ENCODE measurements at places on chromosomes 11 and 22. TPM values are rescaled to one million over a fixed set of nuclear protein-coding genes. Genes with fewer than 3 reads are reported as not detected.

Gene MMP11
- 18.1 TPM for total RNA-seq

Gene MN1
- total RNA-seq = 4.4 TPM

DNA sequence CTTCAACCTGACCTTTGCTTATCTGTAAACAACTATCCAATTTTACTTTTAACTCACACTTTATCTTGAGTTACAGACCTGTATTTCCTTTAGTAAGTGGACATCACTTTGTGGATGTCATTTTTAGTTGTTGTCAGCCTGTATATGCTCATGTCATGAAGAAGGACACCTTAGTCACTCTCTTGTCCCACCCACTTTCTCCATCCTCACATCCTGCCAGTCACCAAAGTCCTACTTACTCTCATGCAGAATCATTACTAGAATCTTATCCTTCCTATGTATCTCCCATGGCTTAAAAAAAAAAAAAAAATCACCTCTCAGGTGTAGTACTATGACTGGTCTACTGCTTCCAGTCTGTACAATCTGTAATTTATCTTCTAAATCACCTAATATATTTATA lies 43.3 kb downstream of the SESN3 start:
- no peak overlapping the region for H3K4me3 ChIP-seq
- no peaks in the 10 kb centered on the region for H3K27me3 ChIP-seq
- H3K36me3 ChIP-seq = peaks cover 6% of the 10 kb centered on the region
- no peak overlapping the region for H3K27ac ChIP-seq

Gene LRRC32
- total RNA-seq = 27.3 TPM

DNA sequence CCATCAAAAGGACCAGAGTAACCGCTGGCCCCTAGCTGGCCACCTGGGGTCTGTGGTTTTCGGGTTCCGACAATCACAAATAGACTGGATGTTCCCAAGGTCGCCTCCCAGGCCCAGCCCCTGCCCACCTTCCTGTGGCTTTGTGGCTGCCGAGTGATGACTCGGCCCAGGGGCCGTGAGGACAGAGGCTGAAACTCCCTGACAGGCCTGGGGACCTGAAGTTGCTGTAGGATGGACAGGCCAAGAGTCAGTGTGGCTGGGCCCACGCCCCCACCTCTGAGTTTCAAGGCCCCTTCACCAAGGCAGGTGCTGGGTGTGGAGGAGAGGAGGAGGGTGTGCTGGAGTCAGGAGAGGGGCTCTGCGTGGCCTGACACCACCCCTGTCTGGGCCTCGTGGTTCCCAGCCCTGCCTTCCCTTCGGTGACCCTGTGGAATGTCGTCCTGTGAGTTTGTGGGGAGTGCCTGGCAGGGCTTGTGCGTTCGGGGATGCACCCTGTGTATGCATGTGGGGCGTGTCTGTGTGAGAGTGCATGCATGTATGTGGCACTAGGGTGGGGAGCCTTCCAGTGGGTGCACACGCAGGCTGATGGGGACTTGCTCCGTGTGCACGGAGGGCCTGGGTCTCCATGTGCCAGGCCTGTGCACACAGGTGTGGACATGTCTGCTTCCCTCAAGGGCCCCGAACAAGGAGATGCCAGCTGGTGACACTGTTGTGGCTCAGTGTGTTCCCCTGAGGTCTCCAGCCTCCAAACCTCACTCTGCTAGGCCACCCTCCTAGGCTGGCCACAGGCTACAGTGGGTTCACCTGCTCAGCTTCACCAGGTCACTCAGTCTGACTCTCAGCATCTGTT lies 8.4 kb upstream of the MGAT3 start:
- no peaks in the 10 kb centered on the region for H3K27me3 ChIP-seq
- no peak overlapping the region for H3K27ac ChIP-seq
- H3K4me1 ChIP-seq = peaks cover 10% of the 10 kb centered on the region
- no peaks in the 10 kb centered on the region for H3K36me3 ChIP-seq
- H3K4me3 ChIP-seq = no peak overlapping the region

DNA sequence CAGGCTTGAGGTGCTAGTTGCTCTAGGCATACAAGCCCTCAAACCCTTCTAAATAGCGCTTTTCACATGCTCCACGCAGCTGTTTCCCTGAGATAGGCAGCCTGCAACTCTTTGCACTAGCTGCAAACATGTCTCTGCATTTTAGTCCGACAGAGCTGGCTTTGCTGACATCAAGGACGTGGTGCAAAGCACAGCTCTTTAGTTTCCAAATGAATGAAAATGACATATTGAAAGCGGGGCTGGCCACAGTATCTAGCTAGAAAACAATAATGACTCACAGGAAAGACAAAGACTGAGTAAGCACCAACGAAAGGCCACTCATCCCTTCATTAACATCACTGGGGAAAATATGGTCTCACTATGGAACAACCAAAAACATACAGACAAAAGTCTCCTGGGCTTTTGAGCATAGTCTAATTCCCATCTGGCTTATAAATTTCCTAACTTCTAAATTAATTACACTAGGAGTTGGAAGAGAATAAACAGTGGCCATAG lies 15.3 kb upstream of the ZC3H12C start:
- H3K4me1 ChIP-seq = peaks cover 21% of the 10 kb centered on the region
- no peak overlapping the region for H3K4me3 ChIP-seq
- no peaks in the 10 kb centered on the region for H3K36me3 ChIP-seq
- no peak overlapping the region for H3K27ac ChIP-seq
- no peak for DNase-seq

GRCh38 chr11:79262221-79262620 lies 178.6 kb downstream of the TENM4 start:
- no peak for DNase-seq
- peak overlapping the region; percentile 46 for H3K27ac ChIP-seq
- H3K27me3 ChIP-seq = no peaks in the 10 kb centered on the region
- H3K4me3 ChIP-seq = no peak overlapping the region

GRCh38 chr11:2419638-2420501 lies 19.3 kb downstream of the TSSC4 start:
- peak; percentile 82 for DNase-seq
- peaks cover 7% of the 10 kb centered on the region for H3K27me3 ChIP-seq
- H3K4me3 ChIP-seq = no peak overlapping the region
- H3K27ac ChIP-seq = no peak overlapping the region

DNA sequence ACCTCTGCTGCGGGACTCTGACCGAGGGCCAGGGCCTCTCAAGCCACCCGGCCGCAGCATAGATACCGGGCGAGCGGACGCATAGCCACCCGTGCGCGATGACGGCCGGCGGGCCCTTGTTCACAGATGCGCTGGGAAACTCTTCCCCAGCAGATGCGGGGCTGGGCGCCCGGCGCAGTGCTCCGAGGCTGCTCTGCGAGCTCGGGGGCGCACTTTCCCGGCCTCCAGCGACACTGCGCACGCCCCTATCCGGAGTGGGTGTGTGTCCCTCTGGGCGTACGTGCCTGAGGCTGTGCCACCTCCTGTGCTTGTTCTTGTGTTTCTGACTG lies 104.7 kb upstream of the E2F8 start:
- peak overlapping the region; percentile 32 for H3K4me3 ChIP-seq
- peaks cover 83% of the 10 kb centered on the region for H3K27me3 ChIP-seq
- no peak overlapping the region for H3K27ac ChIP-seq
- peaks cover 21% of the 10 kb centered on the region for H3K4me1 ChIP-seq
- DNase-seq = no peak

- peaks cover 20% of the 10 kb centered on the region for H3K4me1 ChIP-seq
- H3K27me3 ChIP-seq = peaks cover 32% of the 10 kb centered on the region
- no peak overlapping the region for H3K27ac ChIP-seq
- no peaks in the 10 kb centered on the region for H3K36me3 ChIP-seq
These were observed 3.2 kb upstream of the GNAZ start for GRCh38 chr22:23067023-23067650.

All from heart right ventricle (tissue), 16 donors.